ENCODE measurements at places on chromosomes 6 and 20.

DNA sequence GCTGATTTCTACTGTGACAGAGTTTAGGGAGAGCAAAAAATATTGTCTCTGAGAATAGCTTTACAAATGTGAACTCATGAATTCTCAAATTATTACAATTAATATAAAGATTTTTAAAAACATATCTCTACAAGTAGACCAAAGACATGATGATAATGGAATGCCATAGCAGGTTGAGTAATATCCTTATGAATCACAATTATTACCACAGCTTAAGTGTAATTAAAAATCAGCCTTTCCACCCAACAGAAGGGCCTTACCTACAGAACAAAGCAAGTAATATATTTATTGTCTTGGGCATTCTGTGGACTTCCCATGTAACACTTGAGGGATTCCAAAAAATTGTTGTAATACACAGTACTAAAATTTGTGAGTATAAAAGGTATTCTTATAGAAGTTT lies 1099.6 kb upstream of the GJE1 start:
- DNase-seq = no peak

DNA sequence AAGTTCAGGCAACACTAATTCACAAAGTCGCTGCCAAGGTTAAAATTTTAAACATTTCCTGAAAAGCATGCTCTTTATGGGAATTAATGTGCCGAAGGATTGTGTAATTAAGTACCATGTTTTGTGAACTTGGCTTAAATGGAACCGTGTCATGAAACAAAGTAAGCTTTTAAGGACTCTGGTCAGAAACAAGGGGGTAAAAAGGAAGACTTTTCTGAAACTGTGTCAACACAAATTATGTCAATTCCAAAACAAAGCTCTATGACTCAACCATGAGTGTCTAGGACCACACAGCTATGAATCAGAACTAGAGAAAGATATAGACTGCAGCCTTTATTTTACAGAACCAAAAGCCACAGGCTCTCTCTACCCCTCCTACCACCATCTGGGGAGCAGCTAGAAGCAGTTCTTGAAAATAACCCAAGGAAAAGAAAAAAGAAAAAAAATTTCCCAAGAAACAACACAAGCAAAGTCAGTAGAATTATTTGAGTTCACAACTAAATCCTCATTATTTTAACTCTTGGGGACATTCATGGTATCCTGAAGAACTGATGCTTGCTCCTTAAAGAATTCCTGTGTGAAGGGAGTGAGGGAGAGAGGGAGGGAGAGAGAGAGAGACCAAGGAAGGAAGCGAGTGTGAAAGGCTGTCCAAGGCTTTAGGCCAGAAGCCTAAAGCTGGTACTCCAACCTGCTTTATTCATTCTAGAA lies 81.9 kb downstream of the ZMYND8 start:
- no peak for DNase-seq

DNA sequence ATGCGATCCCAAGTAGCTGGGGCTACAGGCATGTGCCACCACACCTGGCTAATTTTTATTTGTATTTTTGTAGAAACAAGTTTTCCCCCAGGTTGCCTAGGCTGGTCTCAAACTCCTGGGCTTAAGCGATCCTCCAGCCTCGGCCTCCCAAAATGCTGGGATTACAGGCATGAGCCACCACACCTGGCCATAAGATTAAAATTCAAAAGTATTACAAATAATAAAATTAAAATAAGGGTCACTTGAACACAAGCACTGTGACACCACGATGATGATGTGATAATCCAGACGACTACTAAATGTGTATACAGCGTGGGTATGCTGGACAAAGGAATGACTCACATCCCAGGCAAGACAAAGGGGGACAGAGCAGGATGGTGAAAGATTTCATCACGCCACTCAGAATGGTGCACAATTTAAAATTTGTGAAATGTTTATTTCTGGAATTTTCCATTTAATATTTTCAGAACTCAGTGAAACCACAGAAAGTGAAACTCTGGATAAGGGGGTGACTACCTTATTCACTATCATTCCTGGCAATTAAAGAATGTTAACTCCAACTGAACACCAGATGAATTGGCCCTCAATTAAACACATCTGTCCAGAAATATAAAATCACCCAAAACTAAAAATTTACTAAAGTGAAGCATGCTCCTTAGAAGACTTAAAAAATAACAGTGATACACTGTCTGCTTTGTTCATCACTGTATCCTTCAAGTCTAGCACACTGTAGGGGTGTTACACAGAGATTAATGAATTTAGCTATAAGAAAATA lies 13.1 kb downstream of the B4GALT5 start:
- DNase-seq = no peak

- DNase-seq = no peak
Measured at GRCh38 chr6:166019214-166019613, 148.4 kb downstream of the TBXT start.

DNA sequence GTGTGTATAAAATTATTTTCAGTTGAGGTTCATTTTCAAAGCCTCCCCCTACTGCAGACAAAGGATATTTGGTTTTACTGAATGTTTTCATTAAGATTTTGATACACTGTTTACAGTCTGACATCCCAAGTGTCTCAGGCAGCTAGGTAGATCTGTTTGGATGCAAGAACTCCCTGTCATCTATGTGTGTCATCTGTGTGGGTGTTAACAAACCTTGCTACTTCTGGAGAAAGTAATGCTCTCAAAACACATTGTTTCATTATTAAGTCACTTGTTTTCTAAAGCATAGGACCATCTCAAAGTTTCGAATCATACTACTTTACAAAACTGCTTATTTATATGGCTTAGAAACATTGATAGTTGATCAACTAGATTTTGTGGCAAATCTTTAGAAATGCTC lies 114.5 kb upstream of the TMEM170B start:
- DNase-seq = no peak

- no peak for DNase-seq
Measured at GRCh38 chr6:44618371-44618770, 230.9 kb downstream of the CDC5L start.

DNA sequence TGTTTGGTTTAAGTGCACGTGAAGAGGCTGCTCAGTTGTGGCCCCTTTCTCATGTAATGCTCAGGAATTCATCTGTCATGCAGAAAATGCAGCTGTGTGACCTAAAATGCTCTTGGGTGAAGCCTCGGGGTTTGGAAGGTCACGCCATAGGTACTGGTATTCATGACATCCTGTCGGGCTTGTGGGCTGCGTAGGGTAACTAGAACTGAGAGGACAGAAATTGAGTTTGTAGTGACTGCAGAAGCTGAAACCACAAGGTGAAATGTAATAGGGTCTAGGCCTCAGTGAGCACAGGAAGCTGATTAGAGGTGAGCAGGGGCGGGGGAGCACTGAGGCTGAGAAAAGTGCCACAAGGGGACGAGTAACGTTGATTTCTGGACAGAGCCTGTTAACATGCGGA lies 128.8 kb downstream of the SOBP start:
- peak; percentile 44 for DNase-seq

GRCh38 chr20:3787324-3788014 lies 929 bp upstream of the CENPB start:
- DNase-seq = no peak

GRCh38 chr6:6878887-6879585 lies 228.7 kb upstream of the RREB1 start:
- no peak for DNase-seq

DNA sequence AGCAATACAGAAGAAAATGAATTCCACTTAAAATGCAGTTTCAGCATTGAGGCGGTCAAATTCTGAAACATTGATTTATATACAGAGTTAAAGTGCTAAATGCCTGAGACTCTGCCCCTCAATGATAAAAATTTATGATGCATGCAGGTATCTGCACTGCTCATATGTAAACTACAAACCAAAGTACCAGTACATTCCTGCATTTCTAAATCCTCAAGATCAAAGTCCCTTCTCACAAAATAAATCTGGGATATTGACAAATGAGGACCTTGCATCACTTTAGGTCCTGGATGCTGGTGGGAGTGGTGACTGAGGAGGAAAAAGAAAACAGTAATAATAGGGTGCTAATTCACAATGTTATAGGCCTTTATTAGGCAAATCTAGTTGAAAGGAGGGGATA lies 101.9 kb downstream of the FIG4 start:
- DNase-seq = no peak

- no peak for DNase-seq
Measured at GRCh38 chr6:106973018-106973835, 1.3 kb downstream of the CD24 start.

DNA sequence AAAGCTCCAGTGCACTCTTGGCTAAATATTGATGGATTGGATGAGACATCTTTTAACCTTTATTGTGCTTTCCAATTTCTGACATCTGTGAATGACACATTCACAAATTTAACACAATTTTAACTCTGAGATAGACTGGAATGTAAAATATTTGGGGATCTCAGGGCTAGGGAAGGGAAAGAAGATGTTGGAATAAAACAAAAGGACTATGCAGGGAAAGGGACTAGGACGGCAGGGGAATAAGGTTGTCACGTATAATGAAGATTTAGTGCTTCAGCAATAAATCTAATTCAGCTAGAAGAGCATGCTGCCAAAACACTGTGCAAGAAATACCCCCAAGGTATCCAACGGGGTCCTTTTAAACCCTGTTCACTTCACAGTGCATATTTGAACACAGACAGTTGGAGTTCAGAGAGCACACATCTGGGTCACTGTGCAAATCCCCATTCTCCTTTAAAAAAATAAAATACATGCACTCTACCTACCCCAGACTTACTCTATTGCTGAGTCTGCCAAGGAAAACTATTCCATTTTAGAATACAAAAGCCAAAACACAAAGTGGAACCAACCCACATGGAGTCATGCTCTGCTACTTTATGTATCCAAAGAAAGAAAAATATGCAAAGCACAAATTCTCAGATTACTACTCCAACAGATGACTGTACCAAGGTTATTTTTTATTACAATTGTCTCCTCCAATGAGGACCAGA lies 151.0 kb upstream of the RSPO3 start:
- DNase-seq = no peak

GRCh38 chr6:168116975-168117899 lies 38.2 kb upstream of the FRMD1 start:
- no peak for DNase-seq

DNA sequence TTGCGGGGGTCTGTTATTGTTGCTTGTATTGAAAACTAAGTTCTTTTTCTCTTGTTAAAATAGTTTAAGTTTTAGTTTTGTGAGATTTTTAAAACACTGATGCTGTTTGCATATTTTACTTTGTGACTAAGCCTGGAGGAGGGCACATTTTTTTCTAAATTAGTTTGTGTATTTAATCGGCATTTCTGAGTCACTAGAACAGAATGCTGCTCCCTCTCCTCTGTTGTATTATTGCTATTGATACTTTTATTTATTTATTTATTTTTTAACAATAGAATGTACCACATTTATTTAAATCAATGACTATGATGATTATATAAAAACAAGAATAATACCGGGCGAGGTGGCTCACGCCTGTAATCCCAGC lies 5.1 kb upstream of the FAM50B start:
- DNase-seq = no peak

DNA sequence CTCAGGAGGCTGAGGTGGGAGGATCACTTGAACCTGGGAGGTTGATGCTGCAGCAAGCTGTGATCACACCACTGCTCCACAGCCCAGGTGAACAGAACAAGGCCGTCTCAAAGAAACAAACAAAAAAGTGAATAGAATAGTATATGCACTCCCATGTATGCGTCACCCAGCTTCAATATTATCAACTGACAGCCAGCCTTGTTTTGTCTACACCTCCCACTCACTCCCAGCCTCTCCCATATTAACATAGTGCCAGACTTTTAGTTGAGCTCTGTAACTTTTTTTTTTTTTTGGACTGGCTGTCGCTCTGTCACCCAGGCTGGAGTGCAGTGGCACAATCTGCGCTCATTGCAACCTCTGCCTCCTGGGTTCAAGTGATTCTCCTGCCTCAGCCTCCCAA lies 18.1 kb upstream of the ILRUN start:
- no peak for DNase-seq

DNA sequence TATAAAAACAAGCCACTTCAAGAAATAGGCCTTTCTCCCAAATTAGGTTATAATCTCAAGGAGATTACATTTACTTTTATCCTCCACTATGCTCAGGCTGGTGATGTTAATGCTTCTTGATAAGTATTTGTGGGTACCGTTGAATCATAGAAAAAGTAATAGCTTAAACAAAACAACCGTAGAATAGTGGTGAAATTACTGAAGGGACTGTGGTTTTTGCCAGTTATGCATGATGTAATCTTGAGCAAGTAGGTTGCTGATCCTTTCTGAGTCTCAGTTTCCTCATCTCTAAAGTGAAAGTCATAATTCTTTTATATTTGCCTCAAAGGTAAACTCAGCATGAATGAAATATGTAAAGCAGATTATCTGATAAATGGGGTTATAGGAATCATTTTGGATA lies 187.3 kb upstream of the JAG1 start:
- DNase-seq = no peak

DNA sequence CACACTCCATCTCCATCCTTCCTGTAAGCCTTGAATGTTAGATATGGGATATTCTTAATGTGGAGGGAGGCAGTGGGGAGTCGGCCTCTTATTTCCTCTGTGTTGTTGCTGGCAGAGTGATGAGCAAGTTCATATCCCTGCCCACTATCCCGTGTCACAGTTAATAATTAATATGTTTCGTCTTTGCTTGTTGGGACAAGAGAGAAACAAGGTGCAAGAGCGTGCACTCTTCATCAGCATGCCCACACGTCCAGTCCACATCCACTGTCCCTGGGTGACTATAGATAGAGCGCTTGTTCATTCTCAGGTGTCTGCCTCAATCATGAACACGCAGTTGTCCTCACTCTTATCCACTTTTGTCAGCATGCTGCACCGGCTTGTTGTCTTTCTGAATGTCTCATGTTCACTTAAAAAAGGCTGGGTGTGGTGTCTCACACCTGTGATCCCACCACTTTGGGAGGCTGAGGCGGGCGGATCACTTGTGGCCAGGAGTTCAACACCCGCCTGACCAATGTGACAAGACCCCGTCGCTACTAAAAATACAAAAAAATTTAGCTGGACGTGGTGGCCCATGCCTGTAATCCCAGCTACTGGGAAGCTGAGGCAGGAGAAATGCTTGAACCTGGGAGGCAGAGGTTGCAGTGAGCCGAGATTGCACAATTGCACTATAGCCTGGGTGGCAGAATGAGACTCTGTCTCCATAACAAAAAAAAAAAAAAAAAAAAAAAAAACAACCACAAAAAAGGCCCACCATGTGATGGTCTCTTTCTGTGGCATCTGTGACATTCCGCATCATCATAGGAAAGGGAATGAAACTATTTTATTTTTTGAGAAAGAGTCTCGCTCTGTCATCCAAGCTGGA lies 34.2 kb downstream of the PPP1R3G start:
- no peak for DNase-seq

- DNase-seq = peak; percentile 44
Measured at GRCh38 chr20:17610566-17611289, 40.9 kb downstream of the DSTN start.

DNA sequence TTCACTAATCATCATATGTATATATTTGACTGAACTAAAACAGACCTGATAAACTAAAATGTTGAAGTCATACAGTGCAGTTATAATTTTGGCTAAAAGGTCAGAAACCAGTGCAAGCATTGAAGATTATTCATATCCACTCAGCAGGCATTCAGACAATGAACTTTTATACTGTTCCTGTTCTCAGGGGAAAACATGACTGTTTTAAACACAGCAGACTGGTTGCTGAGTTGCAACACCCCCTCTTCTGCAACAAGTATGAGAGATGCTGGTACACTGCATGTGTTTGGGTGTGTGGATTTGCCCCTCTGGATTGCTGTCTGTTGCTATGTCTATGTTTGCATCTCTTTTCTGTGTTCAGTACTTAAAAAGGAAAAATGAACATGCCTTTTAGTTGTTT lies 206.8 kb downstream of the EYA4 start:
- DNase-seq = no peak

All from T-helper 1 cell (primary cell).